ENCODE measurements at places on chromosomes 3 and 15.

- DNase-seq, result no peak
Measured at GRCh38 chr3:111581403-111582119, 13.6 kb downstream of the ZBED2 start.

- DNase-seq, result no peak
Measured at GRCh38 chr15:82650046-82650670, 3.0 kb upstream of the CPEB1 start.

GRCh38 chr3:188822004-188822403, 349.8 kb upstream of the TPRG1 start:
- DNase-seq, result no peak

DNA sequence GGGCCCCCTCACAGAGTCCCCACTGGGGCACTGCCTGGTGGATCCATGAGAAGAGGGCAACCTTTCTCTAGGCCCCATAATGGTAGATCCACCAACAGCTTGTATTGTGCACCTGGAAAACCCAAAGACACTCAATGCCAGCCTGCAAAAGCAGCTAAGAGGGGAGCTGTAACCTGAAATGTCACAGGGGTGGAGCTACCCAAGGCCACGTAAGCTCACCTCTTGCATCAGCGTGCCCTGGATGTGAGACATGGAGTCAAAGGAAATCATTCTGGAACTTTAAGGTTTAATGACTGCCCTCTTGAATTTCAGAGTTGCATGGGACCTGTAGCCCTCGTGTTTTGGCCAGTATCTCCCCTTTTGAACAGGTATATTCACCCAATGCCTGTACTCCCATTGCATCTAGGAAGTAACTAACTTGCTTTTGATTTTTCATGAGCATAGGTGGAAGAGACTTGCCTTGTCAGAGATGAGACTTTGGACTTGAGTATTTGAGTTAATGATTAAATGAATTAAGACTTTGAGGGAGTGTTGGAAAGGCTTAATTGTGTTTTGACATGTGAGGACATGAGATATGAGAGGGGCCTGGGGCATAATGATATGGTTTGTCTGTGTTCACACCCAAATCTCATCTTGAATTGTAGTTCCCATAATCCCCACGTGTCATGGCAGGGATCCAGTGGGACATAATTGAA, 900.9 kb upstream of the ROBO1 start:
- DNase-seq, result no peak

DNA sequence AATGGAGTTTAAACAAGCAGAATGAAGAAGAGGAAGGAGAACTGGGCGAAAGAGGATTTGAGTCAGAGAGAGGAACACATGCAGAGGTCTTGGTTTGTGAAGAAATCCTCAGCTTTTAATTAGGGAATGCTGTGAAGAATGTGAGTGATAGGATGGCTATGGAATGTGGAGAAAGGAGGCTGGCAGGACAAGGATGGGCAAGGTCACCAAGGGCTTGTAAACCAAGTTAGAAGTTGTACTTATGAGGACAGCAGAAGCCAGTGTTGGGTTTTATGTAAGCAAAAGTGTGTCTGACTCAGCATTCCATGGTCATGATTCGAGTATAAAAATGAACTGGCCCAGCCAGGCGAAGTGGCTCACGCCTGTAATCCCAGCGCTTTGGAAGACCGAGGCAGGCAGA, 60.0 kb upstream of the IL12A start:
- no peak for DNase-seq

DNA sequence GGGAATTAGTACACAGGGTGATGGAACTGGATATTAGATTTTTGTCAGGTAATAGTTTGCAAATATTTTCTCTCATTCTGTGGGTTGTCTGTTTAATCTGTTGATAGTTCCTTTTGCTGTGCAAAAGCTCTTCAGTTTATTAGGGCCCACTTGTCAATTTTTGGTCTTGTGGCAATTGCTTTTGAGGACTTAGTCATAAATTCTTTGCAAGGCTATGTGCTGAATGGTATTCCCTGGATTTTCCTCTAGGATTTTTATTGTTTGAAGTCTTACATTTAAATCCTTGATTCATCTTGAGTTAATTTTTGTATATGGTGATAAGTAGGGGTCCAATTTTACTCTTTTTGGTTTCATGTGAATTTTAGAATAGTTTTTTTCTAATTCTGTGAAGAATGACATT, 111.3 kb downstream of the ARRDC4 start:
- no peak for DNase-seq

GRCh38 chr3:66419036-66419435, 81.8 kb downstream of the LRIG1 start:
- DNase-seq, result no peak

DNA sequence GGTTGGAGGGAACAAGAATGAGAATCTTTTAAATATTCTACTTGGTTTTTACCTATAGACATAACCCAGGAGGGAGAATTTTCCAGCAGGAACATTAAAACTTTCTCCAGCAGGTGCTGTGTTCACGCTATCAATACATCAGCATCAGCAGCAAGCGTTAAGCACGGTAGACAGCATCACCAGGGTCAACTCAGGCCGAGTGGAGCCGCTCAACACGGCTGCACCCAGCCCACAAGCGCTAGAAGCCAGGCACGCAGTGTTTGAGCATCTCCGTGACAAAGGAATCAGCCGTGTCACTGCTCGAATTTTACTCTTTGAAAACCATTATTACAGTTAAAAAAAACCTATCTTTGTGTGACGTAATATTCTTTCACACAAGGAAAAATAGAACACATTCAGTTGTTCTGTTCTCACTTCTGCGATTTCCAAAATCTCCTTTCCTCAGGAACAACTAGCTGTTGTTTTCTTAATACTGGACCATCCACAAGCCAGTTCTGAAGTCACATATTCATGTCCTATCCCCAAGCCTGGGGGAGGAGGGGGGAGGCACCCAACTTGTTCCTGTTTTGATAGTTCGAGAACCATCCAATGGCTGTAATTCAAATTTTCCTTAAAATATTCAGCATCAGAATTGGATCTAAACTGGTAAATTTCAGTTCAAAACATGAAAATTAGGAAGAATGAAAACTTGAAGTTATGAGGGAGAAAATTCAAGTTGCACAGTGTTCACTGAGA, 77.9 kb downstream of the ADAMTS17 start:
- DNase-seq, result no peak
